ENCODE measurements at places on chromosomes 4 and X.

- DNase-seq = no peak
Observed at GRCh38 chrX:46873746-46874145, 36.9 kb downstream of the RP2 start.

GRCh38 chr4:65773636-65774035, 103.3 kb upstream of the EPHA5 start:
- DNase-seq = no peak

GRCh38 chr4:53208753-53209152, 157.1 kb downstream of the SCFD2 start:
- no peak for DNase-seq

- DNase-seq = no peak
Observed at GRCh38 chrX:2819345-2820135, 9.2 kb upstream of the GYG2 start.

DNA sequence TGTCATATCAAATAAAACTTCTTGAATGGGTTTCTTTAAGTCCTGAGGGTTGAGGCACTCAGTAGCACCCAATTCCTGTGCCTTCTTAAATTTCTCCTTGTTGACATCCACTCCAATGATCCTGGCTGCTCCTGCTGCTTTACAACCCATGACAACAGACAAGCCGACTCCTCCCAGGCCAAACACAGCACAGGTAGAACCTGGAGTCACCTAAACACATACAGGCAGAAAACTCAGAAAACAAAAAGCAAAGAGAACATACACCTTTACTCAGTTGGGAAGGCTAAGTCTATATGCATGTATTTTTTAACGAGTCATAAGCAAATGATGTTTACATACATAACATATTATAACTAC, 10.3 kb downstream of the ADH6 start:
- DNase-seq = no peak

GRCh38 chr4:169084954-169085353, 74.9 kb upstream of the CBR4 start:
- DNase-seq = no peak

Data from HS-27A (cell line).